Gastrocnemius medialis (tissue), 4 donors: ENCODE measurements at places on chromosomes 3 and 15. TPM values are rescaled to one million over a fixed set of nuclear protein-coding genes. Genes with fewer than 3 reads are reported as not detected.

GRCh38 chr15:76998663-76999285, 3.8 kb downstream of the PSTPIP1 start:
- no peak overlapping the region for H3K27ac ChIP-seq
- no peaks in the 10 kb centered on the region for H3K36me3 ChIP-seq
- H3K4me3 ChIP-seq = no peak overlapping the region
- no peak for DNase-seq
- H3K4me1 ChIP-seq = peaks cover 4% of the 10 kb centered on the region

DNA sequence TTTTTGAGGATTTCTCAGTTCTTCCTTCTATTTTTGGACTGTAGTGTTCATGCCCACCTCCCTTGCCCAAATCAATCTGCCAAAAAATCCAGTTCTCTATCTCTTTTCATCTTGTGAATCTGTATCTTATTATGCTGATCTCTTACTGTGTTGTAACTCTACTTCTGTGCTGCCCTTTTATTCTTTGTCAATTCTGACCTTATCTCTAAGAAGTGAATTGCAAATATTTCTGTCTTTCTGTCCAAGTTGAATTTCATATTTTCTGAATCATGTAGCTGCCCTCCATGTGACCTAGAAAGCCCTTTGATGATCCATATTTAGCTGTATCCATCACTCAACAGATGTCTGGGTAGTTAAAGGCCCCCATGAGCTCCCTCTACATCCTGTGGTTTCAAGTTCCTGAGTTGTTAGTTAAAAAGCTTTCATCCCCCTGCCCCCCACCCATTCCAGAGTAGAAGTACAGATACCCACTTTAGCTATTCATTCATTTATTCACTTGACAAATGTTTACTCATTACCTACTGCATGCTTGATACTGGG, 33.6 kb upstream of the ETV5 start:
- H3K27me3 ChIP-seq = no peaks in the 10 kb centered on the region
- no peaks in the 10 kb centered on the region for H3K4me1 ChIP-seq
- DNase-seq = no peak
- H3K27ac ChIP-seq = no peak overlapping the region

DNA sequence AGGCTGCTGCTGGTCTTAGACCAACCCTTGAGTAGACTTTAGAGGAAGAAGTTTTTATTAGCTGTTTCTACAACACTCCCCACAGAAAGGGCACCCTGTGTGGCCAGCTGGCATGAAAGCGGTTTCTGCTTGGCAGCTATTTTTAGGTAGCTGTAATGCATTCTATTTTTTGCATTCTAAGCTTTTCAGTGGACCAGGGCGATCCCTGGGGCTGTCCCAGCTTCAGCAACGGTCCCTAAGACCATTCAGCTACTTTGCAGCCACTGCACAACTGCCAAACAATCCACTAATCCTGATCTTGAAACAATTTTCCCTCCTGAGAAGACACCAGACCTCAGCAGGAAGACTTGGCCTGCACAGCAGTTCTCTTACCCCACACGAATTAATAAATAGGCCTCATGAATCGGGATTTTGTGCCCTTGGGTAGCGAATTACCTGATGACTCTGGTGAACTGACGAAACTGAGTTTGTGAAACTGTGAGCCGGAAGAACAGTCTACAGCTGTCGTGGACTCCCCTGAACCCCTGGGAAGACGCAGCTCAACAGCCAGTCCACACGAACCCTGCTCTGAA, 14.6 kb upstream of the TFRC start:
- H3K36me3 ChIP-seq = no peaks in the 10 kb centered on the region
- H3K27ac ChIP-seq = peak overlapping the region; percentile 78
- peak; percentile 44 for DNase-seq
- no peaks in the 10 kb centered on the region for H3K27me3 ChIP-seq
- H3K4me3 ChIP-seq = peak overlapping the region; percentile 40

DNA sequence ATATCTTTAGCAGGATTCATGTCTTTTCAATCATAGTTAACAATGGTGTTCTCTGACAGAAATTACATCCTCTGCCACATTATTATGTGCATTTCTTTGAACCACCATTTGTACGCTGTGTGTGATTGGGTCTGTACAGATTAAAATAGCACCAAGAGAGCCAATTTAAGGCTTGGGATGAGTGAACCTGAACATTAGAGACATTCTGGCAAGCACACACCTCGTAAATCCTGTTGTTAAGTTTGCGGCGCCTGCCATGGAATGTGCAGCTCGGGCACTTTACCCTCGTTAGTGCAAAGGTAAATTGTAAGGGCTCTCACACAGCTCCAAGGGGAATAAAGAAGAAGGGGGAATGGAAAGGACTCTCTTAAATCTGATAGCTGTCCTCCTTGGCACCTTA, 482.4 kb upstream of the DPPA4 start:
- no peaks in the 10 kb centered on the region for H3K36me3 ChIP-seq
- H3K27me3 ChIP-seq = no peaks in the 10 kb centered on the region
- no peak overlapping the region for H3K4me3 ChIP-seq
- no peak overlapping the region for H3K27ac ChIP-seq
- no peaks in the 10 kb centered on the region for H3K4me1 ChIP-seq
- no peak for DNase-seq

DNA sequence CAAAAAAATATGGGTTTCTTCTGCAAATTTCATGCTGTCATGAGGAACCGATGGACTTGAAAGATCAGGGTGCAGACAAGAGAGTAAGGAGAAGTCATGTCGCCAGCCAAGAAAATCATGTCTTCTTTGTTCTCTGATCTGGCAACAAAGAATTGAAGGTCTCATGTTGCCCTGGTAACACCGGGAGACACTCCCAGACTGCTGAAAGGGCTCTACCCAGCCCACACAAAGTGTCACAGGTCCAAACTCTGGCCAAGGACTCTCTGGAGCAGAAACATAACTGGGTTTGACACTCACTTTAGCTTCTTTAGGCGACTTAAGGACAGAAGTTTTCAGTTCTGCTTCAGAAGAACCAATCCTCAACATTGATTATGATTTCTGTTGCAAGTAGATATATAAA, 42.9 kb downstream of the SIDT1 start:
- no peaks in the 10 kb centered on the region for H3K27me3 ChIP-seq
- no peak for DNase-seq
- H3K27ac ChIP-seq = no peak overlapping the region

GRCh38 chr15:20280933-20281463, 260.6 kb downstream of the GOLGA6L6 start:
- DNase-seq = no peak
- H3K4me3 ChIP-seq = no peak overlapping the region
- no peaks in the 10 kb centered on the region for H3K4me1 ChIP-seq

DNA sequence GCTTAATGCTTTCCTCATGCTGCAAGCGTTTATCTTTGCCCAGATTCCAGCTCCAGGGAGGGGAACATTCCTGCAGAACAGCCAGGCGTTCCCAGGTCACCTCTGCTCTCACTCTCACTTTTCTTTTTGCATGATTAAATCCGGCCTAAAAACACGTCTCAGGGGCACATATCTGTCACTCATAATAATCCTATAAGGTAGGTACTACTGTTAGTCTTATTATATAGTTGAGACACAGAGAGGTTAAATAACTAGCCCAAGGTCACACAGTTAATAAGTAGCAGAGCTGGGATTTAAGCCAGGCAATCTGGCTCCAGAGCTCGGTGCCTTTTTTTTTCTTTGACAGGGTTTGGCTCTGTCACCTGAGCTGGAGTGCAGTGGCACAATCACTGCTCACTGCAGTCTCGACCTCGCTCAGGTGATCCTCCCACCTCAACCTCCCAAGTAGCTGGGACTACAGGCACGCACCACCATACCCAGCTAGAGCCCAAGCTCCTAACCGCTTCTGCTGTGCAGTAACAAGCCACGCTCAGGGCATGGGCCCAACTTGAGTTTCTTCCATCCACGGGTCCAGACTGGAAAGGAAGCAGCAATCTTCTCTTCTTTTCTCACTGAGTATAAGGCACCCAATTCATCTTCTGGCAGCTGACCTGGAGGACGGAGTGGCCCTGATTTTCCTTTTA, 96.5 kb downstream of the LIPC start:
- H3K36me3 ChIP-seq = no peaks in the 10 kb centered on the region
- no peak for DNase-seq
- no peak overlapping the region for H3K27ac ChIP-seq
- H3K4me3 ChIP-seq = no peak overlapping the region

- no peak overlapping the region for H3K27ac ChIP-seq
- no peaks in the 10 kb centered on the region for H3K4me1 ChIP-seq
- H3K4me3 ChIP-seq = no peak overlapping the region
These were observed 1546.5 kb downstream of the OTOL1 start for GRCh38 chr3:163043074-163043473.

The AADACL2 gene
- total RNA-seq = not detected

The ARHGAP11A gene
- 5.3 TPM for total RNA-seq

The GHSR gene
- not detected for total RNA-seq

The TMED3 gene
- total RNA-seq = 1.3 TPM

The ASB14 gene
- 1.9 TPM for total RNA-seq

The COL8A1 gene
- total RNA-seq = 8.6 TPM

The IL16 gene
- 4.2 TPM for total RNA-seq
